ENCODE measurements at places on chromosomes 13 and 19.

DNA sequence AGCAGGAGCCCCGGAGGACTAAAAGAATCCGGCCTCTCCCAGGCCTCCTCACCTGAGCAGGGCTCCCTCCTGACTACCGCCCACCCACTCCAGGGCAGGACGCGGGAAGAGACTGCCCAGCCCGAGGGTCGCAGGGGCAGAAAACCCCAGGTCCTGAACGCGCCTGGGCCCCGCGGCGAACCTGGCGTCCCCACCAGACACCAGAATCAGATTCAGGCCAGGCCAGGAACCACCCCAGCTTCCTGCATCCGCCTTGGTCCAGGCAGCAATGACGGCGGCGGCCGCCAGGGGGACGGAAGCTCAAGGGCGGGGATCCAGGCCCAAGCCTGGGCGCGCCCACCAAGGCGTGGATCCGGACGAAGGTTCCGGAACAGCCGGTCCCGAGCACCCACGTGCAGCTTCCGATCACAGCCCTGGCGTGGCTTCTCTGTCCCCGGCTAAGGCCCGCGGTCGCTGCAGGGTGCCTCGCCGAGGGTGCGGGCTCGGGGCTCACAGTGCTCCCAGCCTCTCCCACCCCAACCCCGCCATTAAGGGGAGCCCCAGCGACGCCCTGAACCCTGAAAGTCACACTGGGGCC is 3.6 kb downstream of the LGALS7 start:
- DNase-seq, result peak; percentile 90

- no peak for DNase-seq
Observed at GRCh38 chr13:74162782-74163181, 28.6 kb upstream of the KLF12 start.

- no peak for DNase-seq
Observed at GRCh38 chr13:77896977-77897376, 21.7 kb downstream of the EDNRB start.

- no peak for DNase-seq
Observed at GRCh38 chr13:27955014-27955591, 14.0 kb downstream of the CDX2 start.

DNA sequence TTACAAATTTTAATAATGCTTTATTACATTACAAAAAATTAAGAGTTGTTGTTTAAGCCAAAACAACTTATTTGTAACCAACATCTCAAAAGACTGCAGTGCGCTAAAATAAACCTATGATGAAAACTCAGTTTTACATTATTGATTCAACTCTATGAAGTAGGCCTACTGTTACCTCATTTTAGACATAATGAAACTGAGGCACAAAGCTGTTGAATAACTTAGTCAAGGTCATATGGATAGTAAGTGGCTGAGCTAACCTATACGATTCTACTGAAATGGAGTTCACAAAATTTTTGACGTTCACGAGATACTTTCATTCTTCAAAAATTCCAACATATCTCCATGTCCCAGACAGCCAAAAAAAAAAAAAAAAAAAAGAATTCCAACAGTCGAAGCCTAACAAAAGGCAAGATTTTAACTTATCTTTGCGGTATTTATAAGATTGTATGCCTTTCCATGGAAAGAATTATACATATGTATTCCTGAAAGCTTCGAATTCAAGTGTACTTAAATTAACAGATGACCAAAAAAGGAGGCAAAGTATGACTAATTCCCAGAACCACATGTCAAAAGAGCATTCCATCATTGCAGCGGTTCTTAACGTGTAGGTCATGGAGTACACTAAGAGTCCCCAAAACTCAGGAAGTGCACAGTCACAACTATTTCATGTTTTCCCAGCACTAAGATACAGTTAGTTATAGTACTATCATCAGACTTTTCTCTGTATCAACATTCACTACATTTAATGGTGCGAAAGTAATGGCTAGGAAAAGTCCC is 69.4 kb downstream of the PSPC1 start:
- DNase-seq, result peak; percentile 29

DNA sequence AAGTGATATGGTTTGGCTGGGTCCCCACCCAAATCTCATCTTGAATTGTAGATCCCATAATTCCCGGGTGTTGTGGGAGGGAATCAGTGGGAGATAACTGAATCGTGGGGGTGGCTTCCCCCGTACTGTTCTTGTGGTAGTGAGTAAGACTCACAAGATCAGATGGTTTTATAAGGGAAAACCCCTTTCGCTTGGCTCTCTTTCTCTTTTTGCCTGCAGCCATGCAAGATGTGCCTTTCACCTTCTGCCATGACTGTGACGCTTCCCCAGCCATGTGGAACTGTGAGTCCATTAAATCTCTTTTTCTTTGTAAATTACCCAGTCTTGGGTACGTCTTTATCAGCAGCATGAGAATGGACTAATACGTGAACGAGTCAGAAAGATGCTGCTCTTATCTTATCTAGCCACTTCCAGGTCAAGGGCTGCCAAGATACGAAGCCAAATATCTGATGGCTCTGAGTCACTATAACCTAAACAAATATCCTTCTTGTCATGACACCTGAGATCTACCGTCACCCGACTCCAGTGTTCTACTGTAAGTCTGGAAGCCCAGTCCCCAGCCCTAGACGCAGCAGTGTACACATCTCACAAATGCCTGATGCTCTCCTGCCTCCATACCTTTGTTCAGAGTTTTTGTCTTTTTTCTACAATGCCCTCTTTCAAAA is 45.9 kb downstream of the SLC15A1 start:
- DNase-seq, result no peak

DNA sequence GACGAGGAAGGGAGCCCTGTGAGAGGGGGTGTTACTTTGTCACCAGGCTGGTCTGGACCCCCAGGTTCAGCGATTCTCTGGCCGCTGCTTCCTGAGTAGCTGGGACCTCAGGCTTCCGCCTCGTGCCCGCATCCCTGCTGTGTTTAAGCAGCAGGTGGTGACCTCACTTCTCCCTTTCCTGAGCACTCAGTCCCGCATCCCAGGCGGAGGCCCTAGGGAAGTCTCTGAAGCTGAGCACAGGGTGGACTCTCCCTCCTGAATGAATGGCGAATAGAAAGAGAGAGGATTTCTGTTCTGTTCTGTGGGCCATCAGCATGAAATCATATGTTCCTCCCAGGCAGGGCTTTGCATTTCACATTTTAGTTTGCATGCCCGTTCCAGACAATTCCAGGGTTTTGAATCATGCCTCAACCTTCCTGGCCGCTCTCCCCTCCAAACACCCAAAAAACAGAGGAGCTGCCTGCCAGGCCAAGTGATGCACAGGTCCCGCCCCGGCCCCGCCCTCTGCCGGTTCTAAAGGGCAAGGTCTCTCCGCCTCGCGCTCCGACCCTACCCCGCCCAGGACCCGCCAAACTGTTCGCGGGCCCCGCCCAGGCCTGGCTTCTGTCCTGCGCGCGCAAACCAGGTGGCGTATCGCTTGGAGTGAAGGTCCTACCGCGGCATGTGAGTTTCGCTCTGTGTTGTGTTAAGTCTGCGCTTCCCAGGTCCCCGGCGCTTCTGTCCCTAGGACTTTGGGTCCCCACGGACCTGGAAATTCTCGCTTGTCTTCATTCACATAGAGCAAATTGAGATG is 35.1 kb upstream of the ZNF808 start:
- no peak for DNase-seq

DNA sequence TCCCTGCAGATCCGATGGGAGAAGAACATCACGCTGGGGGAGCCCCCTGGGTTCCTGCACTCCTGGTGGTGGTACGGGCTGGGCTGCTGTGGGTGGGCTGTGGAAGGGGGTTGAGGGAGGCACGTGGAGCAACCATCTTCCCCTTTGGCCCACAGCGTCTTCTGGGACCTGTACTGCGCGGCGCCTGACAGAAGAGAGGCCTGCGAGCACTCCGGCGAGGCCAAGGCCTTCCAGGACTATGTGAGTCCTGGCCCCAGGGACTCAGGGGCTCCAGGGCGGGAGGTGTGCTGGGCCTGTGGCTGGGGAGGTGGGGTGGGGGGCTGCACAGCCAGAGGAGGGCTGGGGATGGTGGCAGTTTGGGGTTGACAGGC is 8.5 kb downstream of the SSBP4 start:
- no peak for DNase-seq

GRCh38 chr13:101181076-101181685 is 235.1 kb downstream of the NALCN start:
- DNase-seq, result no peak

DNA sequence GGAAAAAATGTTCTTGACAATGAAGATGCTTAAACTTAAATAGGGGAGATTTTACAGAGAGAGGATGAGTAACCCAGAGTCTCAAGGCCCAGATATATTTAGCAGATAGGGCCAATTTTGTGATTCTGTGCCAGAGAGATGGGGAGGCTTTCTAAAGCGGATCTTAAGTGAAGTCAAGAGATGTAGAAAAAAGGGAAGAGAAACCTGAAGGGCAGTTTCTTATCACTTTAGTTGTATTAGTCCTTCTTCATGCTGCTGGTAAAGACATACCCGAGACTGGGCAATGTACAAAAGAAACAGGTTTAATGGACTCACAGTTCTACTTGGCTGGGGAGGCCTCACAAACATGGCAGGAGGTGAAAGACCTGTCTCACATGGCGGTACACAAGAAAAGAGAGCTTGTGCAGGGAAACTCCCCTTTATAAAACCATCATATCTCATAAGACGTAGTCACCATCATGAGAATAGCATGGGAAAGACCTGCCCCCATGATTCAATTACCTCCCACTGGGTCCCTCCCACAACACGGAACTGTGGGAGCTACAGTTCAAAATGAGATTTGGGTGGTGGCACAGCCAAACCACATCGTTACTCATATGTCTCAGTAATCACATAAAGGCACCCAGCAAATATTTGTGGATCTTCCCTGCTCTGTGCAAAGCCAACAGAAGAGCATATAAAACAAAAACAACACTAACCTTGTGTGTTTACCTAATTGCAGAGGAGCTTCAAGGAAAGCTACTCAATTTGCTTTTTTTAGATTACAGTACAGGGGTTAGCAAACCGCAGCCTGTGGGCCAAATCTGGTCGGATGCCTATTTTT is 102.6 kb upstream of the MYCBP2 start:
- DNase-seq, result no peak

- no peak for DNase-seq
Observed at GRCh38 chr19:16259385-16260159, 61.9 kb downstream of the AP1M1 start.

DNA sequence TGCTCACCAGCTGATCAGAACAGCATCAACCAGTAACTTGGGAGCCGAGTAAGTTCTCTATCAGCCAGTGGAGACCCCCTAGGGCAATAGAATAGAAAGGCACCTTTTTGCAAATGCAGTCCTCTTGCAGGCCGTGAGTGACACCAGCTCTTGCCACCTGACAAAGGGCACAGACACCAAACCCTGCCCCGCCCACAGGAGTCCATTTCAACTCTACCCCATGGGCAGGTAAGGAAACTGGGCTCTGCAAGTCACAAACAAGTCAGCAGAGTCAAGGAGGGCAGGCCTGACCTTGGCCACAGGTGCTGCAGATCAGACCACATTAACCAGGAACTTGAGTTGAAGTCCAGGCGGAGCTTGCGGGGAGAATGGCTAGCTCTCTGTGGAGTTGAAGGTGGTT is 77.4 kb upstream of the SPATA13 start:
- no peak for DNase-seq

Data from muscle of back (tissue), 13 donors.